ENCODE measurements at places on chromosomes 12 and 14.
A peak's percentile ranks its signal among the peaks of the same experiment; 100 is the strongest.

DNA sequence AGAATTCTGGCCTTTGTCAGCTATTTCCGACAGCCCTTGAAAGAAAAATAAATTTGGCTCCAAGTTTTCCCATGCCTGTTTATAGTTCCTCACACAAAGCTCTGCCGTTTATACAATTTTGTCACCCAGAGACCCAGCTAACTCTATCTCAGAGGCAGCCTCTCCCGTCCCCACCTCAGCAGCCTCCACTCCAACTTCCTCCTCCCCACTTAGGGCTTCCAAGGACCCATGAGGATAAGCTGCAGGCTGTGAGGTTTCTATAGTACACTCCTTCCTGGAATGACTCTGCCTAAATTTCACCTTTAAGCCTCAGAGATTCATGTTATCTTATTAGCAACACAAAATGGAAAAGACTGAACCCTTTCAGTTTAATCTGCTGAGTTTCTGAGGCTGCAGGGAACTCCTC is 71.8 kb downstream of the TTC9 start:
- no peak for DNase-seq

DNA sequence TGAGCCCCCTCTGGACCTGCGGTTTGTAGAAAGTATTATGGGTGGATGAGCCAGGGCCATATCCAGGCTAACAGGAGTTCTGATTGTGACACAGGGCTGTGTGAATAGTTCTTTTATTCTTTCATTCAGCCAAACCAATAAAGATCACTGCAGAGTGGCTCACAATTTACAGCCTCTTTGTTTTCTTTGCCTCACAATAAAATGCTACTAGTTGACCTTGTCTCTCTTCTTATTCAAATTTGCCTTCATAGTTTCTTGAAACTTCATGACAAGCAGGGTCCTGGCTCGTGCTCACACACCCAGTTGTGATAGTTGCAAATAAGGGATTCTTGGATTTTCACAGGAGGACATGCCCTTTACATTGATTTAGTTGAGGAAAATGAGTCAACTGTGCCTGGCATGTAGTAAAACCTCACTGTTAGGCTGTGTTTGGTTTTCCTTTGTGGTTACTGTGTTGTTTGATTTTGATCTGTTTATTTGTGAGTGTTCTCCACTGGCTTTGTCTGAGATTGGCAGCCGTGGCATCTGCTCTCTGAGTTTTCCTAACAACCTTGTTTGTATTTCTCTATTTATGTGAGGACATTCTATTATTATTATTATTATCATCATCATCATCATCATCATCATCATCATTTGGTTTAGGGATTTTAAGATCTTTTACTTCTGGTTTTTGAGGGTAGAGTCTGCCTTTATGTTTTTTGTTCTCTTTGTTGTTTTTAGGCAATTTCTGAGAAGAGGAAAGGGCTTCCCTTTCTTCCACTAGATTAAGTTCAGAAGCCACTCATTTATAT is 2.7 kb upstream of the KRT6B start:
- DNase-seq, result peak; percentile 13

- no peak for DNase-seq
Observed at GRCh38 chr12:1517734-1518525, 76.5 kb downstream of the FBXL14 start.

DNA sequence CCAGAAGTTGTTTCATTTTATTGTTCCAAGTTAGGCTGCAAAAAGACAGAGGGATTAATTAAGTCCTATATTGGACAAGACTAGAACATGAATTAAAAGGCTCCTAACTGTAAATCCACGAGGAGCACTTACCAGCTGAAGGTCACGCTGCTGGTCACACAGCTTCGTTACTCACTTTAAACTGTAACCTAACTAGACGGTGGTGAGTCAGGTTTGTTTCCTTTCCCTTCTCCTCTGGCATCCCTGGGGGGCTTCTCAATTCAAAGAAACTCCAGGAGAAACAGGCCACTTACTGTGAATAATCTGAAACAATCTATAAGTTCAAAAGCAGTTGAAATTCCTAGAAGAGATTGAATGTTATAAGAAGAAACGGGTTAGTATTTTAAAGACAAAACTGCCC is 331.4 kb downstream of the BCAT1 start:
- peak; percentile 63 for DNase-seq

DNA sequence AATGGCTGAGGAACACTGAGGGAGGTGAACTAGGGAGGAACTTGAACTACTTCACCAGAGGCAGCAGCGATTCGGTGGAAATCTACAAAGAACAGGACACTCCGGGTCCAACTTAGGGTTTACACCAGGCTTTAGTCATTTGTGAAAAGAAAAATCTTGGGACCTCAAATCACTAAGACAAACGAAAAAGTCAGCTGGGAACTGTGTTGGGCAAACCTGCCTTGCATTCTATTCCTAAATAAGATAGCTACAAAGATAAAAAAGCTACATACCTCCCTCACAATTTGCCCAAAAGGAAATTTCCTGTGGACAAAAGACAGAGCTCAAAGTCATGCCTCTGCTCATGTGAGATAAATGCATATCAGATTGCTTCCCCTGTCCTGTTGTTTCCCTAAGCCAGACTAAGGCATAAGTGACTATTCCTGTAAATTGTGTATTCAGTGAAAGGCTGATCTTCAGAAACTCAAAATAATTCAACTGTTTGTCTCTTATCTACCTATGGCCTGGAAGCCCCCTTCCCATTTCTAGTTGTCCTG is 106.6 kb downstream of the APAF1 start:
- DNase-seq, result no peak

DNA sequence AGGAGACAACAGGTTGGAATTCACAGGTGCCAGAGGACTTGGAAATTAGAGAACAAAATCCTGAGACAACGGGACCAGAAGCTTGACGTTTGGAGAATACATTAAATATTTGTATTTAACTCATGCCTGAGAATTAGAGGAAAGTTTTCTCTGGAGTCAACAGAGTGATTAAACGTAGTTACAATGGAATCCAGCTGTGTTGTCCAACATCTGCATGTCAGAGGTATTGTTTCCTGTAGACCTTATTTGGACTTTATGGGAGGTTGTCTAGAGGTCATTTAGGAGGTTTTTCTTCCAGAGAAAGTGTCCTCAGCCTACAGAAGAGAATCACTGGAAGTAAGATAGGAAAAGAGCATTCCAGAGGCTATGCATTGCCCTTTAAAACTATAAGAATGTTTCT is 45.1 kb upstream of the RERGL start:
- no peak for DNase-seq

GRCh38 chr12:108134744-108135143 is 5.7 kb downstream of the WSCD2 start:
- no peak for DNase-seq

DNA sequence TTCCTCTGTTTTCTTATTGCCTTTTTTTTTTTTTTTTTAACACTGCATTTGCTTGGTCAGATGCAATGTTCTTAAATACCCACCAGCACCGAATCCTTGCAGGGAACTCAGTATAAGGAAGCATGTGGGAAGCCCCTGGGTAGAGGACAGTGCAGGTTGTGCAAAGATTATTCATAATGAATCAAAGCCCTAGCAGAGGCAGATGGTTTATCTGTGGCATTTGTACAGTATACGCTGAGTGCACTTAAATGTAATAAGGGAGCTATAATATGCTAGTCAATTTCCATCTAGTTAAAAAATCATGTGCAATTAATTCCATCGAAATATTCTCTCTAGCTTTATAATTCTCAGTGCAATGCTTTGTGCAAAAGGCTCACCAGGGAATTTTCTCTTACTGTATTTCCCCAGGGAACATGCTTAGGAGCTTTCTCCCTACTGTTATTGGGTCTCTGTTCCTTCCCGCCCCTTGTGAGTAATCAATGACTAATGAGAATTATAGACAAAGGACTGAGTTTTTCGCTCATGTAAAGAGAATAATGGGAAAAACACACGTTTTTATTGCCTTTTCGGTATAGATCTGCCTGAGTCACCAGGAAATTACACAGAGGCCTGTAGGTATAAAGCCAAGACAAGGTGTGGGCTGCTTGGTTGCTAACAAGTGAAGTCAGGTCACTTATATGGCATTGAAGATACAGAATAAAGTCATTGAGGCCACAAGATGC is 1214.3 kb upstream of the TMEM132C start:
- no peak for DNase-seq

DNA sequence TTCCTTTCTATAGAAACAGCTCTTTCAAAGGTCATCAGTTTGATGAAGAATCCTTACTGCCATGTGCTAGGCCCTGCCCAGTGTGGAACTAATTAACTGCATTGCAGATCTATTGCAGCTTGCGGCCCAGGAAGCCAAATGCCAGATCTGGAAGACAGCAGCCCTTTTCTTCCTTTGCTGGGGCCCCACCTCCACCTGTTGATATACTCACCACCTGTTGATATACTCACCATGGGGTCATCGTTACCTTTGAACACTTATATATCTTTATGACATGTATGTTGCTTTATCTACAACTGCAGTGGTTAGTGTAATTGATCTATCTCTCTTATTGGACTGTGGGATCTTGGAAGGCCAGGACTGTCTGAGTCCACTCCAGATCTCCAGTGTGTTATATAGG is 292.5 kb downstream of the ATP23 start:
- no peak for DNase-seq

DNA sequence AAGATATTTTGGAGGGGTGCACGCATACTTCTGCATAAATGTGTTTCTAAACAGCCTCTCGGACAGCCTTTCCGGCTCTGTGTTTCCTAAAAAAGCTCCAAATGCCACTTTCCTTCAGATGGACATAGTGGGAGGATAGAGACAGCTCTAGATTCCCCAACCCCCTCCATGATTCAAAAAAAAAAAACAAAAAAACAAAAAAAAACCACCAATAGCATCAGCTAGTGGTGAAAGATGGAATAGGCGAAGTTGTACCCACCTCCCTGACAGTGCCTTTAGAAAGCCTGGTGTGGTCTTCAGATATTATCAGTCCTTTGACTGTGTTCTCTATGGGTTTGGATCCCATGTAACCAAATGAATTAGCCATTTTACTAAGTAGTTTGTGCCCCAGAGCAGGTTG is 94.1 kb downstream of the PHETA1 start:
- DNase-seq, result no peak

DNA sequence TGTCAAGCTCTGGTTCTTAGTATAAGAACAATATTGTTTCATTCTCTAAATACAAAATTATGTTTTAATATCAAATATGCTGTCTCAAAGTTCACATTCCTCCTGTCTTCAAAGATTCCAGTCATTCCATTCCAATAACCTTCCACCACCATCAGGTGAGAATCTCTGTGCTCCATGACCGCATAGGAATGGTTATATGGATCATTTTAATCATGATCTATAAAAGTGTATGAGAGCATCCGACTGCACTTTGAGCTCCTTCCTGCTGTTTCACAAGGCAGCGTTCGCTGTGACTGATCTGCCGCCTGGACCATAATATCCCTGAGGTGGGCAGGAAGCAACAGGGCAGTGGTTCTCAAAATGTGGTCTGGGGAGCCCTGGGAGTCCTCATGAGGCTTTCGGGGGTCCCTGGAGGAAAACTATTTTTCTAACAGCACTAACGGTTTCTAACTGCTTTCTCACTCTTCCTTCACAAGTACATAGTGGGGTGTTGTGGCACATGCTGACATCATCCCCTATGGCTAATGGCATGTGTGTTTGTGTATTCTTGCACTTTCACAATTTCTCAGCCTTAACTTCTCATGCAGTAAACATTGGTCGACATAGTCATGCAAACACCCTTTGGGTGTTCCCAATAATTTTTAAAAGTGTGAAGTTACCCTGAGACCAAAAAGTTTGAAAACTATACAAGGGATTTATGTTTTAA is 137.4 kb downstream of the ANO2 start:
- no peak for DNase-seq

DNA sequence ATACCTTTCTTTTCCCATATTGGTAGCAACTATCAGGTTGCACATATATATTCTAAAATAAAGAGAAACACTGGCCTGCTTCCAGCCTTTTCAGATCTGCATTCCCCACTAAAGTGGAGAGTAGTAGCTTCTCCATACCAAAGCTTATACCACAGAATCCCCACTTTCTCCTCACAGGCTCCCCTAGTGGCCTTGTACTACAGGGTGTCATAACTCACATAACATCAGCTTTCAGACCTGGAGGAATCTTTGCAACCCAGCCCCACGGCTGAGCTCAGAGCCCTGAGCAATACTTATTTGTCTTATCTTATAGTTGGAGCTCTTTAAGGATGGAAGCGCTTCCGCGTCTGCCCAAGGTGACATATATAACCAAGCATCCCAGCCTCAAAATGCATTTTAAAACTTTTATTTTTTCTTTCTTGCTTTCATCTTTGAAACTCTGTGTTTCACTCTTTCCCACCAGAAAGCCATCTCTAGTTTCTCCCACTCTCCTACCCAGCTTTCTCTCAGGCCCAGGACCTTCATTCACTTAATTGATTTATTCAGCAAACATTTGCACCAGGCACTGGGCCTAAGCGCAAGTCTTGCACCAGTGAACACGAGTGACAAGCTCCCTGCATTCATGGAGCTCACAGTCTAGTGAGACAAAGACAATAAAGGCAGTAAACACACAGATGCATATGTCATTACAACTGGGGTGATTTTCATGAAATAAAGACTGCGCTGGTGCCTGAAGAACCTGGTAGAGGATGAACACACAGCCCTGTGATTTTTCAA is 254.7 kb downstream of the IPO8 start:
- DNase-seq, result peak; percentile 82

- DNase-seq, result no peak
Observed at GRCh38 chr14:99566009-99566389, 38.0 kb downstream of the CCDC85C start.

- DNase-seq, result no peak
Observed at GRCh38 chr12:66851134-66851533, 172.3 kb upstream of the GRIP1 start.

DNA sequence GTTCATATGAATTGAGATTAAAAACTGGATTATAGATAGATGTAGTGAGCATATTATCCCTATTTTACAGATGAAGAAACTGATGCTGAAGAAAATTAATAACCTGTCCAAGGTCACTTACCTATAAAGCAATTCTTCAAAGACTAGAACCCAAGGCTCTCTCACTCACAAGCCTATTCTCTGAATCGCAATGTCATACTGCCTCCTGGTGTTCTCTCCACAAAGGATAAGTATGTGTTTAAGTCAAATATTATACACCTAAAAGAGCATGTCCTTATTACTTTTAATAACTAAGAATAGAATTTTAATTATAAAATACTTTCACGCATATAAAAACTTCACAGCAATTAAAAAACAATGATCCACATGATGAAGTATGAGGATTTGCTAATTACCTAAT is 721.3 kb upstream of the USP15 start:
- DNase-seq, result peak; percentile 23

DNA sequence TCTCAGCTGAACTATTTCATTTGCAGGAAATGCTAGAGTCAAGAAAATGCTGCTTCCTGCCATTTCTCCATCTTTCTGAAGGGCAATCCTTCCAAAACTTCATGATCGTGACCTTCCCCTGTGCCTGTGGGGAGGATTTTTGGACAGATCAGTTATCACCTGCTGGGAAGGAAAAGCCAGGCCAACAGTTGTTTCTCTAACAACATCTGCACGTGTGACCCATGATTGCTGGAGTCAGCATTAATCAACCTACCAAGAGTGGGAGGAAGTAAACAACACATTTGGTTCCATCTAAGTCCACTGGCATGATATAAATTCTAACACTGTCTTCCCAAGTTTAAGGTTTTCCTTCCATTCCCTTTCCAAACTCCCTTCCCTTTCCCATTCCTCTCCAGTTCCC is 172.7 kb downstream of the APAF1 start:
- DNase-seq, result no peak
